ENCODE measurements at places on chromosomes 1 and 21. TPM values are rescaled to one million over a fixed set of nuclear protein-coding genes. Genes with fewer than 3 reads are reported as not detected.
A peak's percentile ranks its signal among the peaks of the same experiment; 100 is the strongest.

NUAK2 gene
- total RNA-seq = 1.1 TPM

DNA sequence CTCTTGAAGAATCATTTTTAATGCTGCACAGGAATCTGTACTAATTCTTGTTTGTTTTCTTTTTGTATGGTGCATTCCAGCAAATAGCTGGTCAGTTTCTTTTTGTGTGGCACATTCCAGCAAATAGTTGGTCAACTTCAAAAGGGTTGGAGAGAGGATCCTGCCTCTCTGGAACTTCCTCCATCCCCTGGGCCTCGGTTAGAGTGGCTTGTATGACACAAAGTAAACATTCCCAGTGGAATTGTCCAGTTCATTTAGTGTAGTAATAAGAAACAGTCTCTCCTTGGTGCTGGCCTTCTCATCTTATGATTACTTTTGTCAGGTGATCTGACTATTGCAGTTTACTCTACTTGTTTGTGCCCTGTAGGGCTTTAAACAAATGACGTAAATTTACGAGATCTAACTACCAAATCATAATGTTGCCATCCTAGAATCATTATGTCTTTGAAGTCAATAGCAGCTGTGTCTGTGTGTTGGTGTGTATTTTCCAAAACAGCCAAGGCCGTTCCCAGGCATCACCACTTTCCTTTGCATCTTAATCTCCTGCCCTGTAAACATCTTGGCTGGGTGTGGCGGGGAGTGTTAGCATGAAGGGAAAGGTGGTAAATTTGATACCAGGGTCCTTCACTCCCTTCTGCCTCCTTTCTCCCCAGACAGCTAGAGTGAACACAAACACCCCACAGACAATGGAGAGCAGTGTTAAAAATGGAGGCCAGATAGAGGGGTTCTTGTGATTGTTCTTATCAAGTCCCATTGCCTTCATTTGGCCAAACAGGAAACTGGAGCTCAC is 77.9 kb downstream of the CDC7 start:
- no peak for DNase-seq

PFKFB2 gene
- 5.3 TPM for total RNA-seq

DNA sequence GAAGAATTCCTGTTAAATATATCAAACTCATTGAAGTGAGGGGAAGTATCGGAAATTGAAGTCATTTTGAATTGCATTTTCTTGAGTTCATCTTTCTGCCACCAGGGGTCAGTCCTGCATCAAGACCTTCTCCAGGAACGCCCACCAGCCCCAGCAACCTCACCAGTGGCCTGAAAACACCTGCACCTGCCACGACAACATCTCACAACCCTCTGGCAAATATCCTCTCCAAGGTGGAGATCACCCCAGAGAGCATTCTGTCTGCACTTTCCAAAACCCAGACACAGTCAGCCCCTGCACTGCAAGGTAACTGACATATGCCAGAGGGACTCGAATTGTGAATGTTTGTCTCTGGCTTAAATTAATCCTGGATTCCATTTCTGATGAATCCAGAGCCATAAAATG is 22.8 kb upstream of the TARS2 start:
- DNase-seq = peak; percentile 36

GRCh38 chr1:209057901-209058300 is 525.6 kb upstream of the CAMK1G start:
- DNase-seq = no peak

GRCh38 chr1:117638759-117639158 is 32.9 kb downstream of the TENT5C start:
- no peak for DNase-seq

MAP3K7CL gene
- total RNA-seq = 5.3 TPM

DNA sequence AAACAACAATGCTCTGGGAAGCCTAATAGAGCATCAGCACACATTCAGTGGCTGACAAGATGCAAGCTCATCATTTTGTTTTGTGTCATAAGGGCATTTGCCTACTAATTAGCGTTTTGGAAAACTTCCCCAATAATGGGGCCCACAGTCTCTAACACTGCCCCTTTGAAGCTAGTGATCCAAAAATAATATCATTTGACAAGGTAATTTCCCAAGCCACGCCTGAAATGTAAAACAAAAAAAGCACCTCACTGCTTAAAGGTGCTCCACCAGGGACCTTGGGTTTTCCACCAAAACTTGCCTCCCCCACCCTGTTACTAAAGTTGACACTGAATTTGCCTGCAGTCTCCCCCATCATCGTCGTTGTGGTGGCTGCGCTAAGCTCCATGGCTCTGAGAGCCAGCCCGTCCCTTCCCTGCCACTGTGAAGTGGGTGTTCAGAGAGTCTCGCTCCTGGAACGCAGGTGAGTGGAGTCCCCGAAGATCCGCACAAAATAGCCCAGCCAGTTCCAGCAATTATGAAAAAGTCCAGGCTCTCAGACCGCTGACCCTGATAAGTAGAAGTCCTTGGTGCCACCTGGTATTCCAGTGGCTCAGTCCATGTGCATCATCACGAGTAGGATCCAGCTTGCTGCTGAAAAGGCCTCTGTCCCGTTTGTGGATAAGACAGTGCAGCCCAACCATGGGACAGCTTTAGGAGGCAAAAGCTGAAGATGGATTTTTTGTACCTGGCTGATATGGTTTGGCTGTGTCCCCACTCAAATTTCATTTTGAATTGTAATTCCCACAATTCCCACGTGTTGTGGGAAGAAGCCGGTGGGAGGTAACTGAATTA is 52.2 kb downstream of the RAB3GAP2 start:
- no peak for DNase-seq

Measured in omental fat pad (tissue), 4 donors.